Activated B cell treated with CpG ODN at 0.5 μM for 24 hours (primary cell): ENCODE measurements at places on chromosomes 11 and 22.

GRCh38 chr11:119888119-119888518 is 159.1 kb upstream of the NECTIN1 start:
- DNase-seq = no peak

DNA sequence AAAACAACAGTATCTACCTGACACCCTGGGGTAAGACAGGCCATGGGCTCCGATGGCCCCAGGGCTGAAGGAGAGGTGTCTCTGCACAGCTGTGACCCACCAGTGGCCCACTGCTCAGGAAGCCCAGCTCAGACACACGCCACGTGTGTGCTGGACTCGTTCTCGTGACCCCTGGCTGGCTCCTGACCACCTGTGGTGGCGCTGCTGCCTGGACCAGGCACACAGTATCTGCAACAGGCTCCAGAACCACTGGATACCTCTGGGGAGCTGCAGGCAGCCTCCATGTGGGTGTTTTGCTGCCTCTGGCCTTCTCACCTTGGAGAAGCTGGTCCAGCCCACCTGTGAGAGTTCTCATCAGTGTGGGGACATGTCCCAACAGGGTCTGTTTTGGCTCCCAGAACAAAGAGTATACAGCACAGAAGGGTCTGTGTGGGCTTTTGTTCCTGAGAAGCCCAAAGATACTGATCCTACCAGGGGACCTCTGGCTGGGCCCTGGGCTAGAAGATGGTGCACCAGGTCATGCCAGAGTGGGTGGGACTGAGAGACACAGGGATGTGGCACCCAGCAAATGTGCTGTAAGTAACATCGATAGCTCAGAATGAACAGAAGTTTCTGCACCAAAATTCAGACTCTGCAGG is 21.7 kb upstream of the SERPIND1 start:
- DNase-seq = no peak

GRCh38 chr11:72831521-72832300 is 17.5 kb downstream of the ATG16L2 start:
- DNase-seq = no peak

DNA sequence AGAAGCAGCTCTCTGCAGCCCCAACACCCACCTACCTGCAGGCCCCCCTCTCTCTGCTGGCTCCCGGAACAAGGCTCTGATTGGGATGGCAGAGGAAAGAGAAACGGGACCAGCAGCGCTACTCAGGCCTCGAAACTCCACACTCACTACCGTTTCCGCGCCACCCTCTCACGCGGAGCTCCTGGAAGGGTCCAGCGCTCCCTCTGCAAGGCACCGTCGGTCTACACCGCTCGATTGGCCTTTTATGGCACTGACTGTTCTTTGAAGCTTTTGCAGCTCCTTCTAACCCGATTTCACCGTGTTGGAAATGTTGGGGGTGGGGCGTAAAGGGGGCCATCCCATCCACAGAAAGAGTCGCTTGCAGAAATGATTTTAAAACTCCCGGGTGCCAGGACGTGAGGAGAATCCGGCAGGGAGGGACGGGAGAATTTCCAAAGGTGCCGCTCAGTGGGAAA is 323 bp upstream of the PANX1 start:
- DNase-seq = peak; percentile 26

DNA sequence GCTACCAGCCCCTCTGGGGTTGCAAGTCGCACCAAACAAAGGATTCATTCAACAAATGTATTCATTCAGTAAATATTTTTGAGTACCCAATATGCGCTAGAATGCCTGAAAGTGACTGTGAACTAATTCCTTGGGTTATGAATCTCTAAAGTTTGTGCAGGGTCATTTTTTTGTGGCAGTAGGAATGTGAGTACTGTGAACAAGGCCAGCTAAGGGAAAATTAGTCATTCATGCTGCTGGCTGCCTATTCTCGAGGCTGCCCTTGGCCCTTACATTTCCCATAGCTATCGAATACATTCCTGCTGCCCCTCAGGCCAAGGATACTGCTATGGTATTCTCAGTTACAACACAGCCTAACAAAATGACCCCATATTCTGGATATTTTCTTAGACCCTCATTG is 141.6 kb downstream of the TRPC6 start:
- DNase-seq = no peak
